ENCODE measurements at places on chromosomes 4 and X.
A peak's percentile ranks its signal among the peaks of the same experiment; 100 is the strongest.

DNA sequence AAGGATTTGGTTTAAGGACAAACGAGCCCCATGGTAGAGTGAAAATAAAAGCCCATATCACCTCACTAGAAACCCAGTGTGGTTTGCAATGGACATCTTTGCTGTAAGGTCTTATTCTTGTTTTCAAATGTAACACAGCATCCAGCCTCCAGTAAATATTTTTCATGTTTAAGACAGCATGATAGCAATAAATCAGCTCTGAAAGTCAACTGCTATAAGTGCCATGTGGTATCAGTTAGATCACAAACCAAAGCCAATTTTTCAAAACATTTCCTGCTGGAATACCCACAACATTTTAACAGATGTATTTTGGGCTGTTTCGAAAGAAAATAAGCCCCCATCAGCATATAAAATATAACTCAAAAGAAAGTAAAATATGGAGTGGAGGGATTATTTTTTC lies 24.0 kb upstream of the SCML1 start:
- DNase-seq: no peak

GRCh38 chrX:1134156-1134555 lies 78.3 kb downstream of the CRLF2 start:
- no peak for DNase-seq

GRCh38 chrX:45524296-45524695 lies 323.6 kb upstream of the DIPK2B start:
- no peak for DNase-seq

DNA sequence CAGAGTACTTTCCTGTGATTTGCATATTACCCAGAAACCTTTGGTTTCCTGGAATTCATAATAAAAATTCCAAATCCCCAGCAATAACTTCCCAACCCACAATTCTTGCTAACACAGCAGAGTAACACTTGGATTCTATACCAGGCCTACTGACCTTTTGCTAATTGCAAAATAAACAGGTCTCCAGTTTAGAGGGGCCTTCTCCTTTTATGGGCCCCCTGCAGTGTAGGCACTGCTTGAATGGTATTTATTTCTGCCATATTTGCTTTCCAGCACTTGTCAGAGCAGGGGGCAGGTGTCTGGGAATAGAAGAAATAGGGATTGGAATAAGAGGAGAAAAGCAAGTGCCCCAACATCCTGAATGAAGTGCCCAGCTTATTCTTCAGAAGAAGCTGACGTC lies 25.3 kb upstream of the GPC3 start:
- DNase-seq: no peak

DNA sequence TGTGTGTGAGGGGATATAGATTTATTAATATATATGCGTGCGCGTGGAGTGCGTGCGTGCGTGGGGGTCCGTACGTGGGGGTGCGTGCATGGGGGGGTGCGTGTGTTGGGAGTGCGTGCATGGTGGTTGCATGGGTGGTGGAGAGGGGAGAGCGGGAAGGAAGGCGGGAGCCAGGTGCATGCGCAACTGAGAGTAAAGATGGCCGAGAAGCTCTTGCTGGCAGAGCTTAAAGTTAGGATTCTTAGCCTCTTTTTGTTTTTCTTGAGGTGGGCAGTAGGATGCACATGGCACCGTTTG lies 45.8 kb downstream of the TEX13B start:
- no peak for DNase-seq

GRCh38 chrX:100379388-100379986 lies 30.6 kb downstream of the PCDH19 start:
- DNase-seq: peak; percentile 24

- no peak for DNase-seq
These were observed 9.1 kb upstream of the MAN2B2 start for GRCh38 chr4:6565691-6566390.

- no peak for DNase-seq
These were observed 1.1 kb downstream of the MSL3 start for GRCh38 chrX:11759172-11759460.

DNA sequence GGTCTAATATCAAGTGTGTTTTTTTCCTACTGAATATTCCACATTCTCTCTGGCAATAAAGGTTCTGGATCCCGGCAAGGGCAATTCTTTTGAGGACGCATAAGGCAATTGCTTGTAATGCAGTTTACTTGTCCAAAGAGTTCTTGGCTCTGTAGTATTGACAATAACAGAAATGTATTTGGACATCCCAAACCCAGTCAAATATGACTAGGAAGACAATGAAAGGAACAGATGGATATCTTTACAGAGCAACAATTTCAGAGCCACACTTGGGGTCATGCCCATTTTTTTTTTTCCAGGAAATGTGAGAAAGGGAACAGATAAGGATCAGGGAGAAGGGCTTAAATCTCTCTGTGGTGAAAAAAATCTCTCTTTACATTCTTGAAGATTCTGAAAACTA lies 12.2 kb downstream of the GK2 start:
- peak; percentile 37 for DNase-seq

DNA sequence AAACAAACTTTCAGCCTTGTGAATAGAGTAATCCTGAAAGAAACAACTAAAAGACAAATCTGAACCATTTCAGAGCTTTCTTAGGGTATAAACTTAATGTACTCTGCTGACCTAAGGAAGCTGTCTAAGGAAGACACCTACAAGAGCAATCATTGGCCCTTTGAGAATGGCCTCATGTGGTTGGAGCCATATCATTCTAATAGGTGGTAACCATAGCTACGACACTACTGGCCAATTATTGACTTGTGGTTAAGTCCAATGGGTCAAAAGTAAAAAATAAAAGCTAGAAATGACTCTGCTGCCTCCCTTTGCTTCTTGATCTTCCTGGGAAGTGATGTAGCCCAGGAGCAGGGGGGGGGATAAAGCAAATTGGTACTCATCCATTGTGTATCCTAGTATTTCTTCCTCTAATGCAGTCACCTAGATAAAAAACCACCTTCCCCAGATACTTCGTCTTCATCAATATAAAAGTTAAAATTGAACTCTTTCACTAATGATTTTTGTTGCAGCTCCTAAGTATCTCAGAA lies 547.0 kb downstream of the ARAP2 start:
- DNase-seq: no peak

- DNase-seq: no peak
These were observed 108.0 kb downstream of the LRBA start for GRCh38 chr4:150906987-150907633.

DNA sequence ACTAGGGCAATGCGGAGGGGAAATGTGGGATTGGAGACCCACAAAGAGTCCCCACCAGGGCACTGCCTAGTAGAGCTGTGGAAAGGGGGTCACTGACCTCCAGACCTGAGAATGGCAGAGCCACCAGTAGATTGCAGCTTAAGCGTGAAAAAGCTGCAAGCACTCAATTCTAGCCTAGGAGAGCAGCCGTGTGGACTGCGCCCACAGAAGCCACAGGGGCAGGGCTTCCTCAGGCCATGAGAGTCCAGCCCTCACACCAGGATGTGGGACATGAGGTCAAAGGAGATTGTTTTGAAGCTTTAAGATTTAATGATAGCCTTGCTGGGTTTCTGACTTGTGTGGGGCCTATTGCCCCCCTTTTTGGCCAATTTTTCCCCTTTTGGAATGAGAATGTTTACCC lies 379.0 kb downstream of the INPP4B start:
- no peak for DNase-seq

DNA sequence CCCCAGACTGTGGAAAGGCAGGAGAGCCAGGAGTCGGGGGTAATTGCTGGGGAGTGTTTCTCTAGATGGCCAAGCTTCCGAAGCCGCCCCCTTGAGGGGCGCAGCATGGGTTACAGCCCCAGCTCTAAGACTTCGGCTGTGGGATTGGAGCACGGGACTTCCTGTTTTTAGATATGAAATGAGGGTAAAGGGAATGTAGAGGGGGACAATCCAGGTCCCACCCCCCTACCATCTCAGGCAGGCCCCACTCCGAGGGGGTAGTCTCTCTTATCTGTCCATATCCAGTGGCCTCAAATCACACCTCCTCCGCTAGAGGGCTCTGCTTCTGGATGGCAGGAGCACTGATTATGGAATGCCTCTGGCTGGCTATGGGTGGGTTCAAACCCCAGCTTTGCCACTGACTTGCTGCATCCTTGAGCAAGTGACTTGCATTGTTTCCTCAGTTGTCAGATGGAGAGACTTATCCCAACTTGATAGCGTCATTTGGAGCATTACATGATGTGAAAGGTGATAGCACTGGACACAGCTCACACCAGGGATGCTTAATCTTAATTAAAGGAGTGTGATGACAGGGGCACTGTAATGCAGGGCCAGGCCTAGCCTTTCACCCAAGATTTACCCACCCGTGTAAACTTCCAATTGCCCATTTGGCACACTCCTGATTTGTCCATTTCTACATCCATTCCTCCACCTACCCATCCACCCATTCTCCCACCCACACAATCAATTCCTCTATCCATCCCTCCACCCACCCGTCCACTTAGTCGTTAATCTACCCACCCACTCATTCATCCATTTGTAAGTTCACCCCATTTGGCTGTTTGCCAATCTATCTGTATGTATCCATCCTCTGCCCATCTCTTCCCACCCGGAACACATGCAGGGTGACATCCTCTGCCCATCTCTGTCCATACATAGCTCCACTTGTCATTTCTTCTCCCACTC lies 848 bp upstream of the KCND1 start:
- peak; percentile 66 for DNase-seq

GRCh38 chr4:88419874-88420273 lies 37.0 kb upstream of the HERC5 start:
- DNase-seq: no peak

DNA sequence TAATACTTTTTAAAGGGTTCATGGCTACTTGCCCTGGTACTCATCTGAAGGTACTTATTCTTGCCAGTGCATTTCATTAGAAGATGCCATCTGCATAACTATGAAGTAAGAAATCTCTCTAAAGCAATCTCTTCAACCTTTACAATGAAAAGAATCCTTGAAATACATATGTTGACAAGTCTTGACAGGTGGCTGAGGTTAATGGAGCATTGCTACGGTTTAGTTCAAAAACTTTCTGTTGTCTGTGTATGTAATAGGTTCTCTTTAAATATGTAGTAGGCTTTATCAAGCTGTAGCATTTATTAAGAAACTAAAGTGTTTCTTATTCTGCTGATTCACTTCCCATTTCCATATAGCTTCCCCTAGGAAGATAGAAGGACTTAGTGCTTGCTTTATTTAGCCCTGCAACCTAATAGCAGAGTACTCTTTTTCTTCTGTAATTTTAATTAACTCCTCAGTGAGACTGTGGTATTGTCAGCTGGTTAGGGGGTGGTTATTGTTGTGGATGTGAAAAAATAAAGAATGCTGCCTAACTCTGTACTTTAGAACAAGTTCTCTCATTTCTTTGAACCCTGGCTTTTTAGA lies 39.3 kb downstream of the SLAIN2 start:
- no peak for DNase-seq

- no peak for DNase-seq
These were observed 143.4 kb downstream of the KLHL13 start for GRCh38 chrX:117973110-117973807.

- DNase-seq: no peak
These were observed 153.5 kb upstream of the FAM241A start for GRCh38 chr4:111991797-111992196.

DNA sequence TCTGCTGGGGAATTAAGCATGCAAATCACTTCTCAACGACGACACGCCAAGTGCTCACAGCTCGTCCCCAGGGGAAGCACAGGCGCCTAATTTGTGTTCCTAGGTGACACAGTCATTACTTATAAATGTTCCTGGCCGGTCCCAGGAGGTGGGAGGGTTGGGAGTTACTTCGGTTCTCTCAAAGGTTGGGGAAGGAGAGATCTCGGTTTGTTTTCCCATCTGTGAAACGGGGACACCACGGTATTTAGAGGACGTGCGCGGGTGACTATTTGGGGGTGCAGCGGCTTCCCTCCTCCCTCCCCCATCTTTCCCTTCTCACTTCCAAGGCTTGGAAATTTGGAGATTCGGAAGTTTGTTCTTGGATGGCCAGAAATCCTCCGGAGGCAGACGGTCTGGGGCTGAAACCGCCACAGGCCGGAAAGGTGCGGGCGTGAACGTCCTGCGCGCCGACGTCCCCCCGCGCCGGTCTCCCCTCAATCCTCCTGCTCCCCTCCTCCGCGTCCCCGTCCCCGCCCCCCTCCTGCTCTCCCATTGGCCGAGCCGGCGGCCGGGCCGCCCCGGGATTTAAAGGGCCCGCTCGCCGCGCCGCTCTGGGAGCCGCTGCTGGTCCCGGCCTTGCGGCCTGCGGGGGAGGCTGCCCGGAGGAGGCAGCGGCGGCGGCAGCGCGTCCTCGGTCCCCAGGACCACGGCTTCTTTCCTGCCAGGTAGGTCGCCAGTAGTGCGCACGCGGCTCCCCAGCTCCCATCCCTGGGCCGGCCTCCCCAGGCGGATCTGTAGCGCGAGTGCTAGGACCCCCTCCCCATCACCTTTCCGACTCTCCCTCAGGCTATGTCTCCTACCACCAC lies at the start of gene PORCN:
PORCN (plus strand) TSS at position 593 of the 845 bp plus-strand sequence. CDS start 829 bp downstream, outside the sequence.
- DNase-seq: peak; percentile 47

DNA sequence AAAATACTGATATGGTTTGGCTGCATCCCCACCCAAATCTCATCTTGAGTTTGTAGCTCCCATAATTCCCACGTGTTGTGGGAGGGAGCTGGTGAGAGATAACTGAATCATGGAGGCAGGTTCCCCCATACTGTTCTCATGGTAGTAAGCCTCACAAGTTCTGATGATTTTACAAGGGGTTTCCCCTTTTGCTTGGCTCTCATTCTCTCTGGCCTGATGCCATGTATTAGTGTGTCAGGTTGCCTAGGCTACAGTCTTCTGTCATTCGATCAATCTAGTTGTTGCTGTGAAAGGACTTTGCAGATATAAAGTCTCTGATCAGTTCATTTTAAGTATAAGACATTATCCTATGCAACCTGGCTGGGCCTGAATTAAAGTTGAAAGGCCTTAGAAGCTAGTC lies 209.3 kb upstream of the MAOA start:
- DNase-seq: no peak

GRCh38 chr4:176319151-176319703 lies 539 bp upstream of the SPCS3 start:
- DNase-seq: no peak

Data from SK-N-DZ (cell line).